A673 (cell line): ENCODE measurements at places on chromosomes 1 and 21. TPM values are rescaled to one million over a fixed set of nuclear protein-coding genes. Genes with fewer than 3 reads are reported as not detected.
A peak's percentile ranks its signal among the peaks of the same experiment; 100 is the strongest.

DNA sequence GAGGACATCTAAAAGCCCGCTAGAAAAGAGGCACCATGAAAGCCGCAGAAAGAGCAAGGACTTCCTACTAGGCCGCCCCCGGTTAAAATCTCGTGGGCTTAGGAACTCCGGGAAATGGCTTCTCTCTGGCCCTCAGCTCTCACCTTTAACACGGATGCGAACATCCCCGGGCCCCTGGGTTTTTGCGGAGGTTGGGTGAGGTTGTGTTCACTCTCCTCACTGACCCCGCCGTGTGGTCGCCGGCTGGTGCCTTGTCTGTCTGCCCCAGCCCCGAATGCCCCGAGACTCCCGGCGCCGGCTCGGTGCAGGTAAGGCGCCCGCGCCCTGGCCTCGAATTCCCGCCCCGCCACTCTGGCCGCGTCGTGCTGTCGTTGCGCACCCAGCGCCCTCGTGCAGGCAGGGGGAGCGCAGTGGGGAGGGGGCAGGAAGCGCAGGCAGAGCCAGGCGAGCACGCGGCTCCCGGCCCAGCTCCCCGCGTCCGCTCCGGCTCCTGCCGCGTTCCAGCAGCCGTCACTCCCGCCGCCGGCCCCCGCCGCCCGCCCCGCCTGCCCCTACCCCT, at the start of gene SHISAL2A:
TSS of gene SHISAL2A (plus strand) at position 437 of the 559 bp plus-strand sequence. CDS start 326 bp downstream, outside the sequence.
- DNase-seq = no peak

DNA sequence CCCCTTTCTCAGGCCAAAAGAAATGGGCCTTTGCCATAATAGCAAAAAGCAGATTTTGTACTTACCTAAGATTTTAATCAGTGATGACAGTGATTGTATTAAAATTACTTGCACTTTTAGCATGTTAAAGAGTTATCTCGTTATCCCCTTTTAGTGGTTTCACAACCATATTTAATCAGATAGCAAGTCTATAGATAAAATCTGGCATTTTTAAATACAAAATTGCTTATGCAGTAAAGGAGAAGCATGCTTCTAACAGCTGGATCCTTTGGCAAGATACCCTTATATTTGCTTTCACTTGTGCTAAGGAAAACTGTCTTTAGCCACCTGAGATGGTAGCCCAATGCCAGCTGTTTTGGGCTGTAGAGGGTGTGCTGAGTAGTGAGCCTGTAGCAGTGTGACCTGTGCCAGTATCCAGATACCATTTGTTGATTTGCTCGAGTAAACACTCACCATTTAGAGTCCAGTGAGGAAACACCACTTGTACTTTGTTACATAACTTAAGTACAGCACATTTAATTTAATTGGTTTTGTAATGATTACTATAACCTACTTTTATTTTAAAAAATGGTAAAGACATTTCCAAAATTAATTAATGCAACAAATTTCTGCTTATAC, 314.4 kb upstream of the ZP4 start:
- no peak for DNase-seq

DNA sequence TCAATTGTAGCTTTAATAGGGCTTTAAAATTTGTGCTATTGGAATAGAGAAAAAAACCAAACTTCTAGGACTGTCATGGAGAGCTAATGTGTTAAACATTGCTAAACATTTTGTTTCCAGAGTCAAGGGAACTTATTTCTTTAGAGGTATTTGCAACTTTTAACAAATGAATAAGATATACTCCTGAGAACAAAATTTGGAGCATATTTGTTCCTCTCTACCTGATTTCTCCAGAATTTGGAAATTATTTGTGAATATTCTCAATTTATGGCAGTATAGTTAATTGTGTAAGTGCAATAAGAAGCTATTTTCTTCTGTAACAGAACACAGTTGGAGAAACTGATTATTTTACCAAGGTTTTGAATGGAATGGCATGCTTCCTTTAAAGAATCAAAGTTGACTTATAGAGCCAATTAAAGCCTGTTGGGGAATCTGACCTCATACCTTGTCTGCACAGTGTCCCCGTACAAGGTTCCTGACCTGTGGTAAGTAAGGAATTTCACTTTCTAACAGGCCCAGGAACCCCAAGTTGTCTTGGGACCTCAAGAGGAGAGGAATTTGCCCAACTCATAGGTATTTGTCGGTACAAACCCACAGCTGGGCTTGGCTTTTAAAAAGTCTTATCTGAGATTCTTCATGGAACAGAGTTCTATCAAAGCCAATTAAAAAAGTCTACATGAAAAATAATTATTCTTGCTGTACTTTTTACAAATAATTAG, 72.6 kb upstream of the CSF1 start:
- no peak for DNase-seq

DNA sequence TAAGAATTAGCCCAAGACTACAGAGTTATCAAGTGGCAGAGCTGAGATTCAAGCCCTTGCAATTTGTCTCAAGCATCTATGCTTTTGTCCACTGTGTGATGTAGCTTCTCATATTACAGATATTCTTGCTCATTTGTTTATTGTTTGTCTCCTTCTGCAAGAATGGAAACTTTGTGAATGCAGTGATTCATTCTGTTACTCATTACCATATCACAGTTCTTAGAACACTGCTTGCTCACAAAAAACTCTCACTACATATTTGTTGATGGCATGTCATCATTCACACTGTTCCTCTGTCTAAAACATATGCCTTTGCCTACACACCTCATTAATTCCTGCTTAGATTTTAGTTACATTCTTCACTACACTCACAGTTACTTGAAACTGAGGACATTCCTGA, 1198.9 kb downstream of the PLA2G4A start:
- DNase-seq = peak; percentile 17

- peak; percentile 80 for DNase-seq
Observed at GRCh38 chr1:160108888-160109662, 6.5 kb upstream of the ATP1A2 start.

- DNase-seq = peak; percentile 71
Observed at GRCh38 chr1:170929835-170930554, 5.3 kb upstream of the MROH9 start.

GRCh38 chr1:48251323-48251722, 28.8 kb downstream of the SLC5A9 start:
- no peak for DNase-seq

- DNase-seq = no peak
Observed at GRCh38 chr21:15667010-15667409, 62.8 kb upstream of the USP25 start.

Gene GPR25
- not detected in 2 replicates for total RNA-seq

Gene SOX13
- 9.4 and 11.5 TPM in 2 replicates for total RNA-seq

Gene CHI3L1
- total RNA-seq = not detected in 2 replicates
